Stimulated activated CD4-positive, alpha-beta T cell treated with anti-CD3 and anti-CD28 coated beads, Interleukin-12 subunit alpha, Interleukin-12 subunit beta, amount 100 ng/mL, for 24 hours (primary cell): ENCODE measurements at places on chromosomes 16 and 17.

GRCh38 chr17:63841350-63842172 lies 924 bp downstream of the SMARCD2 start:
- DNase-seq, result no peak

GRCh38 chr17:10099051-10099571 lies 99.3 kb downstream of the GAS7 start:
- no peak for DNase-seq

GRCh38 chr16:12583237-12583897 lies 220.3 kb downstream of the CPPED1 start:
- DNase-seq, result no peak

DNA sequence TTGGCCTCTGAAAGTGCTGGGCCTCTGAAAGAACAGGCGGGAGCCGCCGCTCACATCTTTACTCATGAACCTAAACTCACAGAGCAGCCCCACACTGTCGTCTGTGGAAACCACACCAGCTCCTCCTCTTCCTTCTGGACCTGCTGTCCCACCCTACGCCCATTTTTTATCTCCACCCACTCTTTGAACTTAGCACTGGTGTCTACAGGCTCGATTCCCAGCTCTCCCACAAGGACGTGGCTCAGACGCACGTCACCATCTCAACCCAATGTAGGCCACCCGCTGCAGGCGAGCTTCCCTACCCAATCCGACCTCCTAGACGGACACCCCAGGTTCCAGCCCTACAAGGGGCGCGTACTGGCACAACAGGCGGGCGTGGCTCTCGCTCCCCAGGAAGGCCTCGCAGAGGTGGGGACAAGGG lies 62.2 kb downstream of the NXN start:
- no peak for DNase-seq

DNA sequence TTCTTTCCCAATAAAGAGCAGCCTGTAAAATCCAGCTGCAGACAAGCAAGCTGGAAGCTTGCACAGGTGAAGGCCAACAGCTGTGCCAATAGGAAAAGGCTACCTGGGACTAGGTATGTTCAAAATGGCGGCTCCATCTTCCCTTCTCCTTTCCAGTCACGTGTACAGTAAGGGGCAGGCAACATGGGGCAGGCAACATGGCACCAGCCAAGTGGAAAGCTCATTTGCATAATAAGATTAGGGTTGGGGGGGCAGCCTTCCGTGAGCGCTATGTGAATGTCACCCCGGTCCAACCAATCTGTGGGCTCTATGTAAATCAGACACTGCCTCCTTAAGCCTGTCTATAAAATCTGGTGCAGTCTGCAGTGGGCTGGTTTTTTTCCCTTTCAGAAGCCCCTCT lies 31.3 kb downstream of the TVP23A start:
- no peak for DNase-seq

GRCh38 chr17:55681342-55681700 lies 41.3 kb downstream of the TMEM100 start:
- DNase-seq, result no peak

- no peak for DNase-seq
Measured at GRCh38 chr17:76805319-76805718, 62.9 kb upstream of the MGAT5B start.

DNA sequence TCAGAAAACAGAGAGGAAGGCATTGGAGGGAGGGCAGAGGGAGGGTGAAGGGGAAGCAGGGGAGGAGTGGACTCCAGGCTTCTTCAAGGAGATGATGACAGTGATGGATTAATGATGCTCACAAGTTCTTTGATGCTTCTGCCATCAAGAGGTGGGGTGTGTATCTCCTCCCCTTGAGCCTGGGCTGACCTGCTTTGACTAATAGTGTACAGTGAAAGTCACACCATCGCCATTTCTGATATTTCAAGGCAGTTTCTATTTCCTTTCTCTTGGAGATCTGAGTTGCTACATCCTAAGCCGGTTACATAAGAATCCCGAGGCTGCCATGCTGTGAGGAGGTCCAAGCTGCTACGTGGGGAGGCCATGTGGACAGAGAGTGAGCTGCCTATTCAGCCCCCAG lies 312.5 kb downstream of the MAF start:
- DNase-seq, result no peak

DNA sequence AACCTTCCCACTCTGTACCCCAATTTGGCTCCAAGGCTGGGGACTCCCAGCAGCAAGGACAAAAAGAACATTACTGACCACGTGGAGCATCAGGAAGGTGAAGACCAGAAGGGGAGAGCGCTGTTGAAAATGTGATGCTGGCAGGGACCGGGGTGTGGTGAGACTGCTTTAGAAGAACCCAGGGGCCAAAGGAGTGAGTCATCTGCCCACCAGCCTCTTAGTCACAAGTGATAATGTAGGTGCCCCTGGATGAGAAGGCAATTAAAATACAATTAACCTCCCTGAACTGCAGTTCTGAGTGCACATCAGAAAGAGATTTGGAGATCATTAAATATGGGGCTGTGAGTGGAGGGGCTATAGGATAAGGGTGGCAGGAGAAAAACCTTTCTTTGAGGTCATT lies 366.6 kb upstream of the CCL2 start:
- no peak for DNase-seq

DNA sequence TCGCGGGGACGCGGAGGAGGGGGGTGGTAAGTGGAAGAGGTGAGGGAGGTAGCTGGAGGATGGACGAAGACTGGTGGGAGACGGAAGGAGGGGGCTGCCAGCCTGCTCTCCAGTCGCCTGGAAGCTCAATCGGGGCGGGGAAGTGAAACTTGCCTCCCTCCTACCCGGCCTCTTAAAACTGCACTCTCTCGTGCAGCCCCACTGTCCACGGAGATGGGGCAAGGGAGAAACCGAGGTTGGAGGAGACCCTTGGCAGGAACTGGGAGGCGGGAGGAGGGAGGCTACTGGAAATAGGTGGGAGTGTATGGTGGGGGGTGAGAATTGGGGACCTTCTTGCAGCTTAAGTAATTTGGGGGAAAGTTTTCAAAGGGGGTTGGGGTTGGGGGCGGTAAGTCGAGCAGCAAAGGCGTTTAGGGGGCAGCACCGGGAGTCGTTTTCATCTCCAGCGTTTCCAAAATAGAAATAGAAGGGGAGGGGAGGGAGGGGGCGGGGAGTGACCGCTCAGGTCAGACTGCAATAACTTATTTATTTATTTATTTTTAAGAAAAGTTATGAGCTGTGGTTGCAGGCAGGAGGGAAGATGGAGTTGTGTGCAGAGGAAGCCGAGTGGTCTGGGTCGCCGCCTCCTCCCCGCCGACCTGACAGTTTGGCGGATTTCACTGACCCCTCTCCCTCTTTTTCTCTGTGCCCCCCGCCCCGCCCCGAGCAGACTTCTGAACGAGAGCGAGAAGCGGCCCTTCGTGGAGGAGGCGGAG lies 1.4 kb downstream of the SOX9 start:
- DNase-seq, result no peak

GRCh38 chr16:81695321-81696165 lies 83.5 kb upstream of the PLCG2 start:
- no peak for DNase-seq

- DNase-seq, result no peak
Measured at GRCh38 chr16:49491771-49492761, 118.5 kb downstream of the C16orf78 start.

DNA sequence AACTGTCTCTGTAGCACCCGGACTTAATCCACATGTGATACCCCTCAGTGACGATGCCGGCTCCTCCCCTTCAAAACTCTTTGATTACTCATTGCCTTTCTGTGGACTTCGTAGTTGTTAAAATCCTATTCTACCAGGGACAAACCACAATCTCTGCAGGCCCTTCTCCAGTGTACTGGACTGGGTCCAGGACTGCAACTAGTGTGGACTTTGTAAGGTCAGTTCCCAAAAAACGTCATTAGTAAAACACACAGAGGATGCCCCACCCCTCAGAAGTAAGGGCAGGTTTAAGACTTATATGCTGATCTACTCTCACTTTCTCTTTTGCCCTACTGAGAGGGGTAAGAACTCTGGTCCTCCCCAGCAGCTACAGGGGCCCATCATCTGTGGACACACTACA lies 10.5 kb upstream of the NUDT7 start:
- DNase-seq, result no peak

GRCh38 chr16:68400083-68400923 lies 48.0 kb downstream of the SMPD3 start:
- no peak for DNase-seq

DNA sequence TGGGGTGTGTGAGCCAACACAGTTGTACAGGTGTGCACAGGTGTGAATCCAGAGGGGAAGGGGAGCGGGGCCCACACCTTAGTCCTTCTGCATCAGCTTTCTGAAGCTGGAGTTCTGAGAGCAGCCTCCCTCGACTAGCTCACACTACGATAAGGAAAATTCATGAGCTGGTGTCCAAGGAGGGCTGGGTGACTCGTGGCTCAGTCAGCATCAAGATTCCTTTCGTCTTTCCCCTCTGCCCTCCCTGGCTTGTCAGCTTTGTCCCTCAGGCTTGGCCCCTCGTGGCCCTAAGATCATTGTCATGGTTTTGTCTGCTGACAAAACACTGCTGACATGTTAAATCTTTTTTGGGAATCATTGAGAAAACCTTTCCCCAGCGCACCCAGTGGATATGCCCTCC lies 47.5 kb downstream of the OR1D5 start:
- DNase-seq, result no peak

DNA sequence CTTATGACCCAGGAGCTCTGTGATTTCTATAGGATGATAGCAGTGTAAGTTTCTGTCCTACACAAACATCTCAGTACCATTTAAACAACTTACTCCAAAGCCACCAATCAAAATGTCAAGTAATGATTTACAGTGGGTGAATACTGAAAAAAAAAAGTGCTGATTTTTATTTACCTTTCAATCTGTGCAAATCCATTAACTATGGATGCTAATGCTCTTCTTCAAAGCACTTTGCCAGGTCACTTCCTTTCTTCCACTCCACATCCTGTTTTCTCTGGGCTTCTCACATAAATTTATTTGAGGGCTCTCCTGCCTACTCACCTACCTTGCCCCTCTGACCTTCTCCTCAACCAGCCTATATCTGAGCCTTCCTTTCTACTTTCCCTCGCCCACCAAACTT lies 101.6 kb downstream of the SKAP1 start:
- DNase-seq, result no peak

DNA sequence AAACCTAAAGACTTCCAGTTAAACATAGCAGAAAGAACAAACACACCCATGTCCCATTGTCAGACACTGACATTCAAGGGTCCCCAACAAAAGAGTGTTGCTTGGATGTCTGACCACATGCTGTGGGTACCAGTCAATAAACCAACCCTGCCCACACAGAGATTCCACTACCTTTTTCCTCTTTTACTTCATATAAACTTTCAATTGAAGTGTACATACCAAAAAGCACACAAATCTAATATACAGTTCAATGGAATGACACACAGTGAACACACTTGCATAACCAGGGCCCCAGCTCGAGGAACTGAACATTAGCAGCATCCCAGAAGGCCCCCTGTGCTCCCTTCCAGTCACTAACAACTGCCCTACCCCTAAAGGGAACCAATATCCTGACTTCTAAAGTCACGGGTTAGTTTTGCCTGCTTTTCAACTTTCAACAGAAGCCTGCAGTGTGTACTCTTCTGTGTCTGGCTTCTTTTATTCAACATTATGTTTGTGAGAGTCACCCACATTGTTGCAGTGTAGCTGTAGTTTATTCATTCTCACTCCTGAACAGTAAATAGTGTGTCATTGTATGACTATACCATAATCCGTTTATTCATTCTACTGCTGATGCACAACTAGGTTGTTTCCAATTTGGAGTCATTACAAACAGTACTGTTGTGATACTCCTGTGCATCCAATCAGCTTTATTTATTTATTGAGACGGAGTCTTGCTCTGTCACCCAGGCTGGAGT lies 18.0 kb downstream of the CFDP1 start:
- no peak for DNase-seq

GRCh38 chr17:6162216-6162615 lies 92.0 kb downstream of the WSCD1 start:
- no peak for DNase-seq

GRCh38 chr17:4617590-4618351 lies 23.7 kb downstream of the ALOX15 start:
- DNase-seq, result no peak

GRCh38 chr17:81561494-81561885 lies 9.3 kb upstream of the FAAP100 start:
- no peak for DNase-seq
